ENCODE measurements at places on chromosomes 7 and 10. TPM values are rescaled to one million over a fixed set of nuclear protein-coding genes. Genes with fewer than 3 reads are reported as not detected.

DNA sequence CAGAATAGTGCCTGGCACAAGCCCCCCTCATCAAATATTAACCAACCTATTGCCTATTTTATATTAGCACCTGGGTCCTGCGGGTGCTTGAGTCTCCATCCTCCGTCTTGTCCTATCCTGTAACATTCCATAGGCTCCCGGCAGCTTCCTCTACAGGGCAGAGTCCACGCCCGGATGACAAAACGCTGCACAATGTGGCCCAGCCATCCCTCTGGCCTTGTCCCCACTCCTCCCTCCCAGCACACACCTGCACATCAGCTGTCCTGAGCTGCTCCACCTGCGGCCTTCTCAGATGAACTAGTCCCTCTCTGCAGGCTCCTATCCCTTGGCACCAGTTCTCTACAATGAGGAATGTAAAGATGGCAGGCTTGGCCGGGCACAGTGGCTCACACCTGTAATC lies 153.5 kb upstream of the PDE1C start:
- DNase-seq, result no peak

- DNase-seq, result no peak
These were observed 126.3 kb upstream of the TCERG1L start for GRCh38 chr10:131437556-131438475.

DNA sequence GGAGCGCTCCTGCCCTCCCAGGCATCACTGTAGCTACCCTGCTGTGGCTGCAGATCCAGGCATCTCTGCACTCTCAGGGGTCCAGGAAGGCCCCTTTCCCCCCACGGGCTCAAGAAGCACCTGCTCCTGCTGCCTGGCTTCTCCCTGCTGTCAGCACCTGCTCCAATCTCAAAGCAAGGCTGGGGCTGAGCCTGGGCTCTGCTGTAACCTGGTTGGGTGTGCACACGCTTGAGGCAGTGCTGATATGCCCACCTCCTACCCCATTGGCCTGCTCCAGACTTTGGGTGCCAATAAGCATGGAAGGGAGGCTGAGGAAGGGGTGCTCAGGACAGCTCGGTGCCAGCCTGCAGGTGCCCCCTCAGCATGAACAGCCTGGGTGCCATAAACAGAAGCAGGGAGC lies 185.0 kb downstream of the ZNF438 start:
- no peak for DNase-seq

GRCh38 chr10:84243759-84244158 lies 1.1 kb upstream of the RGR start:
- DNase-seq, result no peak

GRCh38 chr10:49139846-49140195 lies 6.0 kb upstream of the FAM170B start:
- DNase-seq, result no peak

GRCh38 chr7:134153493-134154136 lies 26.5 kb downstream of the LRGUK start:
- no peak for DNase-seq

DNA sequence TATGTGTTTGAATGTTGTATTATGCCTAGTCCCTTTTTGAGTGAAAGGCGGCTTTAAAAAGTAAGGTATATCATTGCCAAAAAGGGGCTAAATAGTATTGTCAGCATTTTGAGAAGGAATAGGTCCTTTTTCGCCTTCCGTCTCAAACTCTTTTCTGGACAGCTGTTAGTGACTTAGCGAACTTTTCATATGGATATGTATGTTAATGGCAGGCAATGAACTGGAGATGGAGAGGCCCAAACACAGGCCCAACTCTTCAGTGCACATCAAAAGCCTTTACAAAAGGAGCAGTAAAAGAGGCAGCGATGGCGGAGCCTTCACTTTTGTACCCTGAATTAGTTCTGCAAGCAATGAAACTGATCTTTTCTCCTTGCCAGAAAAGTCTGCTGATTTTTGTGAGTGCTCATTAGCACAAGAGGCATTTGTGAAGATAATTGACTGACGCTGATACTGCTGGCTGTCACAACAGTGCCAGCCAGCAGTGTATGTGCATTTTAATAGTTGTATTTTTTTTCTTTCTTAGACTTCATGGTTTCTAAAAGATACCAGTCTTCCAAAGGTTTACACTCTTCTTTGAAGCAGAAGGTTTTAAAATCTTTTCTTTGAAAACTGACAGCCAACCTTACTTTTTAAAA lies 243.7 kb upstream of the SP8 start:
- no peak for DNase-seq

- DNase-seq, result peak; percentile 79
These were observed 4.1 kb downstream of the MBLAC1 start for GRCh38 chr7:100130608-100131453.

- no peak for DNase-seq
These were observed 504.1 kb downstream of the SDK1 start for GRCh38 chr7:3805151-3805550.

DNA sequence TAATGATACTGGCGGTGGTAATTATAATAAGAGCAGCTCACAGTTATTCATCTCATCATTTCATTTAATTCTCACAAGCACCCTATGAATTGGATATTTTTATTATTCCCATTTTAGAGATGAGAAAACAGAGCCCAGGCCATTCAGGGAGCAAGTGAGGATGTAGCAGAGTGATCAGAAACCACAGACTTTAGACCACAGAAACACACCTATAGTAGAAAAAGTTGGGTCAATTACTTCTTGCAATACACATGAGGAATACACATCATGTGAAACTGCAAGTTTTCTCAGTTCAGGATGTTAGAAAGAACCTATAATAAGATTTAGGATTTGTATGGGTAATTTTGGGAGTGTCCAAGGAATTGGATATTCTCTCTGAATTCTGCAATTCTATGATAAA lies 278.0 kb downstream of the ADRA2A start:
- no peak for DNase-seq

DNA sequence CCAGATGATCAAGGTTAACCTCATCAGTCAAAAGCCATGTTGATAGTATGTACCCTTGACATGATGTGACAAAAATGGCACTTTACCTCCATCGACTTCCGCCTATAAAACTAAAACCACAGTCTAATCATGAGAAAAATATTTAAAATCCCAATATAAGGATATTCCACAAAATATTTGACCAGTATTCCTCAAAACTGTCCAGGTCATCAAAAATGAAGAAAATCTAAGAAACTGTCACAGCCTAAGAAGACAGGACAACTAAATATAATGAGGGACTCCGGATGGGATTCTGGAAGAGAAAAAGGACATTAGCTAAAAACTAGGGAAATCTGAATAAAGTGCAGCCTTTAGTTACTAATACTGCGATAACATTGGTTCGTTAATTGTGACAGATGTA lies 67.6 kb downstream of the XPNPEP1 start:
- DNase-seq, result no peak

- DNase-seq, result no peak
These were observed 292.9 kb upstream of the BMPER start for GRCh38 chr7:33612442-33612841.

DNA sequence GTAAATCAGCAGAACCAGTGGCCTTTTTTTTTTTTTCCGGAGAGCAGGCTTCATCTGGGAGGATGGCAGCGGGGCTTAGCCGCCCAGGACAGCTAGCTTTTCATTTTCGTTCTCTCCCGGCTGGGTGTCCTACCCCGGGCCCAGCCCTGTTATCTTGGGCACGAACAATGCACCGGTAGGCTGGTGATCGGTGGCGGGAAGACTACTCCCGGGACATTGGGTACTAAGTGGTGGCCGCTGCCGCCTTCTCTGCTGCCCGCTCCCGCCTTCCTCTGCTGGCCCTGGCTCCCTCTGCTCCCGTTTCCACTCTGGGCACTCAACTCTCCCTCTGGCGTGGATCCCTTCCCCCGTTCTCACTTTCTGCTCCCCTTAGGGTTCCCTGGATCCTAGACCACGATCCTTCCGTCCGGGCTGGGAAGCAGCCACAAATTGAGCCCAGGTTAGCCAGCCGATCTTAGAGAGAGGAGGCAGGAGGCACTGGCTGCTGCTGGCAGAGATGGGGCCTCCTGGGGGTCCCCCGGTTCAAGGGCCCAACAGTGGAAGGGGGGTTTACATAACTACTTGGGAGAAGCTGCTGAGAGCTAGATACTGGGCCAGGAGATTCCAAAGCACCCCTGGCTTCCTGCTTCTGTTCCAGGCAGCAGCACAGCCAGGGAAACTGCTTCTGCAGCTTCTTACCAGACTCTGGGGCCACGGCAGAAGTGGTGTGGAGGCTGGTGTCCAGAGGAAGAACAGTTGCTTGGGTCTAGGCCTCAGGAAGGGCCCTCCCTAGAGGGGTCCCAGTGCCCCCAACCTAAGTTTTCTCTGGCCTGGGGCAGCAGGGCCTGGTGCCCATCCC lies 1.8 kb downstream of the TLX1 start:
- no peak for DNase-seq

GRCh38 chr7:36344622-36345021 lies 45.0 kb upstream of the ANLN start:
- DNase-seq, result no peak

GRCh38 chr7:7706556-7707172 lies 11.7 kb downstream of the RPA3 start:
- DNase-seq, result no peak

- DNase-seq, result no peak
These were observed 83.9 kb downstream of the BAMBI start for GRCh38 chr10:28761084-28761846.

DNA sequence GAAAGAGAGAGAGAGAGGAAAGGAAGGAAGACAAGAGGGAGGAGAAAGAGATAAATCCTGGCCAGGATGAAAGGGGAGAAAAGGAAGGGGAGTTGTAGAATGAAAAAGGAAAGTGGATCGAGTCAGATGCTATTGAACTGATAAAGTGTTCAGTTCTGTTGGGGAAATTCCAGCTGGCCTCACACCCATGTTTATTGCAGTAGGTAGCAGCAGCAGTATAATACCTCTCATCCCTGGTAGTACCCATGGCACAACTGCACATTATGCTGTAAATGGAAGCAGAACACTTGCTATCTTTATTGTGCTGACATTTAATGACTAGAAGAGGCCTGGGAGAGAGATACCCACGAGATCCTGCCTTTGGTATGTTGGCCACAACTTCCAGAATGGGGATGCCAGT lies 178.1 kb downstream of the EVX1 start:
- DNase-seq, result no peak

The ACBD7 gene
- not detected for polyA plus RNA-seq

The SFRP4 gene
- 1.3 TPM for polyA plus RNA-seq

The WNT16 gene
- polyA plus RNA-seq, result 0.05 TPM

The NAPEPLD gene
- 5.0 TPM for polyA plus RNA-seq

The DENND2A gene
- 3.1 TPM for polyA plus RNA-seq

The SPAM1 gene
- polyA plus RNA-seq, result not detected

The PRPS1L1 gene
- polyA plus RNA-seq, result not detected

Data from pancreas (tissue), 10 donors.